ENCODE measurements at places on chromosomes 11 and 22. TPM values are rescaled to one million over a fixed set of nuclear protein-coding genes. Genes with fewer than 3 reads are reported as not detected.

- no peak for DNase-seq
Measured at GRCh38 chr22:32574411-32574810, 99.8 kb downstream of the FBXO7 start.

DNA sequence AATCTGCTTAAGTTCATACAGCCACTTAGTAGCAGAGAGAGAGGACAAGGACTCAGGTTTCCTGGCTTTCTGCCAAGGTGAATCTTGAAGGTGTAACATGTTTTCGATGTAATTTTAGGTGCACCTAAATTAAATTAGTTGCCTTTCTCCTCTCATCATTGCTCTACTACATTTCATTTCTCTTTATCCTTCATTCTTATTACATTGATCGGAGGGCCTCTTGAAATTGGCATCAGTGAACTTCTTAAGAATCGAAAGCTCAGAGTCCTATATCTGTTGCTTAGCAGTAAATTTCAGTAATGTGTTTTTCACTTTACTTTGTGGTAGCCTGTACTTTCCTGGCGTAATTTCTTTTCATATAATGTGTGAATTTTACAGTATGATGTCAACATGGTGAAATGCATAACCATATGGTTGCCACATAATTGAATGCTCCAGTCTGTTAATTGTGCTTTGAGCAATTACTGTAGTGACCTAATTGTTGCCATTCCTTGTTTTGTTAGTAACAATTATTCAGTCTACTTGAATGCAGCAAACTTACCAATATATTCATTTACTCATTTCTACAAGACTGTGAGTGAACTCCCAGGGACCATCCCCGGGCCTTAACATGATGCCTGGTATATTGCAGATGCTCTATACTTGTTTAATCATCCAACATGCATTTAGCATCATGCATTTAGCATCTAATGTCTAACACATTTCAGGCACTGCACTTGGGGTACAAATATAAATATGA lies 138.1 kb downstream of the MAML2 start:
- DNase-seq: no peak

GRCh38 chr11:19792510-19792909 lies 79.9 kb downstream of the NAV2 start:
- no peak for DNase-seq

- DNase-seq: no peak
Measured at GRCh38 chr22:44287741-44288140, 25.0 kb downstream of the SHISAL1 start.

- no peak for DNase-seq
Measured at GRCh38 chr11:32334822-32335221, 100.5 kb downstream of the WT1 start.

DNA sequence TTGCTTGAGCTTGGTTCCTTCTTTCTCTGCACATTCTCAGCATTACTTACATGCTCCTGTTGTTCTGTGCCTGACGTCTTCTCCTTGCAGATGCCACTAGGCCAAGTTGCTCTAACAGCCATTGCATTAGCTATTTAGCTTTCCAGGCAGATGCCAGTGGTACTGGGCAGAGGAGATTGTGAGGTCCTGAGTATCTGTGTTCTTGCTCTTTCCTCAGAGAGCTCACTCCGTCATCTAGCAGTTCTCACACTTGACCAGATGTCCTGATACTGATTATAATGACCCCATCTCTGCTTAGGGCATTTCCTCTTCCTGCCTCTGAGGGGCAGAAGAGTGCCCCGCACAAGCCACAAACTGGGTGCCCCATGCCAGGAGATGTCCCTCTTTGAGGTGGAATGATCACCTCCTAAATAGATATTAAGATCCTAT lies 30.7 kb downstream of the ARHGAP1 start:
- DNase-seq: no peak

GRCh38 chr22:36385491-36386350 lies 2.0 kb downstream of the MYH9 start:
- DNase-seq: no peak

- no peak for DNase-seq
Measured at GRCh38 chr11:119377112-119377901, 4.2 kb downstream of the USP2 start.

- DNase-seq: no peak
Measured at GRCh38 chr11:126919147-126919823, 81.3 kb downstream of the KIRREL3 start.

DNA sequence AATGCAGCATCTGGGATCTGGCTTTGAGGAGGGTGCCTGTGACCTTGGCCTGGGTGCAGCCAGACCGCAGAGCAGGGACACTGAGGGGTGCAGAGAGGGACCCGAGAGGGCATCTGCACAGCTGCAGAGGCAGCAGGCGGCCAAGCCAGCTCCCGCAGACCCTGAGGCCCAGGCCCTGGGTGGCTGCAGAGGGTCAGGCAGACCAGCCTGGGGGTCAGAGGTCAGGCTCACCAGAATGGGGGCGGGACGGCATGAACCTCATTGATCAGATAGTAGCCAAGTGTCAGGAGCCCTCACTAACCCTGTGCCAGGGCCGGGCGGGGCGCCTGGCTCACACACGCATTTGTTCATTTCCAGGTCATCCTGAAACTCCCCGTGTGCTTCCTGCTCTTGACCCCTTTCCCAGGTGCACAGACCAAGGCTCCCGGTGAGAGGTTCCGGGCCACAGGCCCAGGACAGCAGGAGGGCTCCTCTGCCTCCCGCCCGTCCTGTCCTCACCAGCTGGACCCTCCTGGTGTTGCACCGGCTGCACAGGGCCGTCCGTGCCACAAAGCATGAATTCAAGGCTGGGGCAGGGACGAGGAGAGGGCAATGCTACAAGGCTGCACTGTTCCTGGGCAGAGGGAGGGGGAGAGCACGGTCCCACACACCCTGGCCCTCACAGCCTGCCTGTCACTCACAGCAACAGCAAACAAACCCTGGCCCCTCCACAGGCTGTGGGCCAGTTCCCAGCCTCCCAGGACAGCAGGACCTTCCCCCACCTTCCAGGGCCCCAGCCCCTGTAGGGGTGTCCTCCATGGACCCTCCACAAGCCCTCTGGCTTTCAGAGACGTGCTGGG lies 3.3 kb downstream of the RTN4R start:
- DNase-seq: no peak

DNA sequence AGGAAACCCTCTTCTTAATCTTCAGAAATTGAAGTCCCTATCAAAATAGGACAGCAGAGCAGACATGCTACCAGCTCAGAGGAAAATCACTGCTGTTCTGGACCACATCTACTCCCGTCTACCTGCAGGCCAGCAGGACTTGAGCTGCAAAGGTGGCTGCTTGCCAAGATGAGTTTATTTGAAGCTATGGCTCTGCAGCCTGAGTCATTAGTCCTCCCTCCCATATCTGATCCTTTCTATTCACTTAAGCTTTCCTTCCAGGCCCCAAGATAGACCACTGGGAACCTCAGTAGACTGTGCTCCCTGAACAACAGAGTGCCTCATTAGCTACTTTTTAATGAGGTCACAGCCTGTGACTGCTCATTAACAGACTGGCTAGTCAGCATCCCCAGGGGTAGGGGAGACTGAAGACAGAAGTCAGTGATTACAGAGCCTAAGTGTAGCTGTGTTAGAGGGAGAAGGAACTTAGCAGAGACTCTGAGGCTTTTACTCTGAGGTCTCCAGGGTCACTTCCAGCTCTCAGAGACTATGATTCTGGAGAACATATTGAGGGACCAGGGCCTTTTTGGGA lies 6.8 kb upstream of the OR10A2 start:
- no peak for DNase-seq

GRCh38 chr22:30188911-30189310 lies 57.6 kb downstream of the LIF start:
- DNase-seq: no peak

DNA sequence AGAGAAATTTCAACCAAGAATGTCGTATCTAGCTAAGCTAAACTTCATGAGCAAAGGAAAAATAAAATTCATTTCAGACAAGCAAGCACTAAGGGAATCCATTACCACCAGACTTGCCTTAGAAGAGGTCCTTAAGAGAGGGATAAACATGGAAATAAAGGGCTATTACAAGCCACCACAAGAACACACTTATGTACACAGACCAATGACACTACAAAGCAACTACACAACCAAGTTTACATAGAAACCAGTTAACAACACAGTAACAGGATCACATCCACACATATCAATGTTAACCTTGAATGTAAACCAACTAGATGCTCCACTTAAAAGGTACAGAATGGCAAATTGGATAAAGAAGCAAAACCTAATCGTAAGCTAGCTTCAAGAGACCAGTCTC lies 38.0 kb downstream of the TMEM123 start:
- no peak for DNase-seq

GRCh38 chr22:38572065-38572464 lies 2.1 kb upstream of the DMC1 start:
- no peak for DNase-seq

DNA sequence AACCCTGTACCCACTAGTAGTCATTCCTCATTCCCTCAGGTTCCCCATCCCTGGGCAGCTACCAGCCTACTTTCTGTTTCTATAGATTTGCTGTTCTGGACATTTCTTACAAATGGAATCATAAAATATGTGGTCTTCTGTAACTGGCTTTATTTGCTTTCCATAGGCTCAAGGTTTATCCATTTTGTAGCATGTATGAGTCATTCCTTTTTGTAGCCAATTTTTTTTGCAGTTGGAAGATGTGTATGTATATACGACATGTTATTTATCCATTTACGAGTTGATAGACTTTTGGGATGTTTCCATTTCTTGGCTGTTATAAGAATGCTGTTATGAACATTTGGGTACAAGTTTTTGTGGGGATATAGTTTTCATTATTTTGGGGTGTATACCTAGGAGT lies 130.6 kb downstream of the WNT11 start:
- DNase-seq: no peak

GRCh38 chr22:39789788-39790187 lies 103.8 kb downstream of the ENTHD1 start:
- no peak for DNase-seq

DNA sequence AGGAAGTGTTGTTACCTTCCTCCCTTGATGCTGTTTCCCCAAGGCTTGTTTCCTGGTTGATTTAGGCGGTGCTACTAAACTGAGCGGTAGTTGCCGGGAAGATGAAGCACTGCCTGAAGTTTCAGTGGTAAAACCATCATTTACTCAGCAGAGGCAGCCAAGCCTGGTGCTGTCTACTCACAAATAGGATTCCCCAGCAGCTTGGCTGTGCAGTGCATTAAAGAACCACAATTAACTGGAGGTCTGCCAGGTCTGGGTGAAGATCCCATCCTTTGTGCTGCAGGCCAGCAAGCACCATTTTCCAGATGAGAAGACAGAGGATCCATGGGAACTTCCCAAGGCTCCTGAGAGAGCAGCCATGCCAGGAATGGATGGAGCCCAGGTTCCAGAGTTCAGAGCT lies 231.9 kb upstream of the E2F8 start:
- DNase-seq: no peak

GRCh38 chr22:32444068-32444467 lies 20.2 kb downstream of the BPIFC start:
- DNase-seq: no peak

- DNase-seq: no peak
Measured at GRCh38 chr11:103450241-103450640, 341.0 kb downstream of the DYNC2H1 start.

DNA sequence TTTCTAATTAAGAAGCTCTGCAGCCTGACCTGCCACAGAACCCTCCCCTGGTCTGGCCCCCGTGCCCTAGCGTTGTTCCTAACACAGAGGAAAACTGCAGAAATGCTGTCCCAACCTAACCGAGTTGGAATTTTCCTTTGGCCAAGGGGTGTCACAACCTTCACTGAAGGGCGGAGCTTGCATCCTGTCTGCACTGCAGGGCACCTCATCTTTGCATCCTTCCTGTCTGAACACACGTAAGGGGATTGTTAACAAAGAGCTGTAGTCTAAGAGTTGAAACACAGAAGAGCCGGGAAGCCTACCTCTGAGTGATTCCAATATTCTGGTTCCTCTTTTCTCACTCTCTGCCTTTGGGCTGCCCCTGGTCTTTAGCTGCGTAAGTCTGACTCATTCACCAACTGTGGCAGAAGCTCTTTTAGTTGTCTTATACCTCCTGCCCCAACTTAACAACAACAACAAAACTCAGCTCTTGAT lies 1.6 kb downstream of the DIXDC1 start:
- DNase-seq: no peak

GRCh38 chr22:20135806-20136602 lies 4.4 kb downstream of the ZDHHC8 start:
- no peak for DNase-seq

DNA sequence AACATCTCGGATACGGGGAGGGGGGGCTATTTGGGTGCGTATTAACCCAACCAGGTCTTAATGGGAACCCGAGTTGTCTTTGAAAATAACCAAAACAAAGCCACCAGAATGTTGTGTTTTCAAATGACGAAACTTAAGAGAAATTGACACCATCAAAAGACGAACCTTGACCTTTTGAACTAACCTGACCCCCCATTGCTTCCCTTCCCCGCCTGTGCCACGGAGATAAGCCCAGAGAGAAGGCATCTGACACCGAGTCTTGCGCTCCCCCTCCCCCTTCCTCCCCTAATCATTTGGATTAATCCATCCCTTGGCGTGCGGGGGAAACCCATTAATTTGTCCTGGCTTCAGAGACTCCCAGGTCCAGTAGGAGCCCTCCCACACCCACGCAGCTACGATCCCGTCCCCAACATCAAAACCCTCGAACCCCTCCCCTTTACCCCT lies 4.5 kb upstream of the GCAT start:
- no peak for DNase-seq

DNA sequence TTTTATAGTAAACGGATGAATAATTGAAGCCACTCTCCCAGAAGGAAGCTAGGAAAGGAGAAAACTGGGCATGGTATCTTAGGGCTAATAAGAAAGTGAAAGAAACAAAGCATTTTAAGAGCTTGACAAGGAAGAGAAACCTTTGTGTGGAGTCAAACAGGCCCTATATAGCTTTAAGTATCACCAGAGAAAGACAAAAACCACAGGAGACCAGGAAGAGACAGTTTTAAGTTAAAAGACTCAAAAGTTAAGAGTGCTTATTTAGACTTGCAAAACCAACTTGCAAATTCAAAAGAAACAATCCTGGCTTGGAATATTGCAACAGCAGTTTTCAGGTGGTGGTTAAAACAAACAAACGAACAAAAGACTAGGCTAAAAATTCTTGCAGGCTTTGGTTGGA lies 3.4 kb downstream of the PAK1 start:
- no peak for DNase-seq

- no peak for DNase-seq
Measured at GRCh38 chr11:115221461-115222069, 282.6 kb downstream of the CADM1 start.

DNA sequence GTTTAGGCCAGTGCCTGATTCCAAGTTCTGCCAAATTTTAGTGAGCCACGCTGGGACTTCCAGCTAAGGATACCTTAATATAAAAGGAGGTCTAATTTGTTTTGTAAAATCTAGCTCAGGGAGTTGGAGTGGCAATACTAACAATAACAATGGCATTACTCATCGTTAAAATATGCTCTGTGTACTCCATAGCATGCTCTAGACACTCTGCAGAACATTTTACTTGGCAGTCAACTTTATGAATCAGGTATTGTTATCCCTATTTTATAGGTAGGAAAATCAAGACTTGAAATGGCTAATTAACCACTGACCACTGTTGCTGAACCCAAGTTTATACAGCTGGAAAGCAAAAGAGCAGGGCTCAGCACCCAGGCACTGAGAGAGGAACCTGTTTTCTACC lies 485.0 kb upstream of the KIRREL3 start:
- DNase-seq: no peak

OR6A2 gene
- total RNA-seq: 0.24 TPM

CHRNA10 gene
- 2.8 TPM for total RNA-seq

EIF3D gene
- total RNA-seq: 179 TPM

DDTL gene
- total RNA-seq: not detected

OR6M1 gene
- total RNA-seq: not detected

OR4C45 gene
- not detected for total RNA-seq

GTSE1 gene
- total RNA-seq: 24.2 TPM

C11orf98 gene
- 73.5 TPM for total RNA-seq

OR51B5 gene
- total RNA-seq: 0.44 TPM

TSGA10IP gene
- not detected for total RNA-seq

Data from progenitor cell of endocrine pancreas (in vitro differentiated cells).